IPS-NIHi11 (cell line): ENCODE measurements at places on chromosomes 12 and 14.

GRCh38 chr12:92558215-92558773 lies 144.5 kb upstream of the PLEKHG7 start:
- DNase-seq = no peak

DNA sequence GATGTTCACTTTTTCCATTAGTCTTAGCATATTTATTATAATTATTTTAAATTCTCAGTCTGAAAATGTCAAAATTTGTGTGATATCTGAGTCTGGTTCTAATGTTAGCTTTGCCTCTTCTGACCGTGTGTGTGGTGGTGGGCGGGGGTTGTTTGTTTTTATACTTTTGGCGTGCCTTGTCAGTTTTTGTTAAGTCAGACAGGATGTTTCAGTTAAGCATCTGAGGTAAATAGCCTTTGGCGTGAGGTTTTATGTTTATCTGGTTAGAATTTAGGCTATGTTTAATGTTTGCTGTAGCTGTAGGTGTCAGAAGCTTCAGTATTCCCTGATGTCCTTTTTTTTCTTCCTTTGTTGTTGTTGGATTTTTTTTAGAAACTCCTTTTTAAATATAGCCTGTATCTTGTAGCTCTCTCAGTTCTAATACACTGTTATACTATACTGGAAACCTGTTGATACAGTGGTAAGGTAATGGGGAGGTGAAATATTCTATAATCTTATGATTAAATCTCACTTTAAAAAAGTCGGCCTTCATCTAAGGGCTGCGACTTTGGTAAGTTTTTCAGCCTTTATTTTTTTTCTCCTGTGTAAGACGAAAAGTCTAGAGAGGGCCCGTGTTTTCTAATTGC lies 111.6 kb downstream of the SCAF11 start:
- no peak for DNase-seq

DNA sequence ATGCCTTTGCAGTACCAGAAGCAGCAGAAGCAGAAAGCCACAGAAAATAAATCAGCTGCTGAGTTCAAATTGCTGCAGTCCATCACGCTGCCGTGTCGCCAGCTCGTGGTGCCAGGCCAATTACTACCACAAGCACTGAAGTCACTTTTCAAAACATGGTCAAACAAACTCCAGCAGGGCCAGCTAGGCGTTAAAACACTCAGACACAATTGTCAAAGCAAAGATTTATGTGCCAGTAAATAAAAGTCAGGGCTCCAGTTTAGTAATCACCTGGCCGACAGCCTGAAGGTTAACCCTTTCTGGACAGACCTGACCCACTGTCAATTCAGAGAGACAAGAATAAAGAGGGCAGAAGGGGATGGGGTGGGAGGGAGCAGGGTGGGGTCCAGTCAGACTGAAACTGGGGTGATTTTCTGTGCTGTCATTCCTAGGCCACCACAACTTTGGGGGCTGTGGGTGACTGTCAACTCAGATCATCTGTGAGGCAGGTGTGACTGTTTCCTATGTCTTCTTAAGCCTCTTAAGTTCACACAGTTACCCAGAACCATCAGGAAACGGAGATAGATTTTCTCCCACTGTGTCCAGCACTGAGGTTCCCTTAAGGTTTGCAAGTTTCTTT lies 109.8 kb upstream of the FUT8 start:
- peak; percentile 28 for DNase-seq

DNA sequence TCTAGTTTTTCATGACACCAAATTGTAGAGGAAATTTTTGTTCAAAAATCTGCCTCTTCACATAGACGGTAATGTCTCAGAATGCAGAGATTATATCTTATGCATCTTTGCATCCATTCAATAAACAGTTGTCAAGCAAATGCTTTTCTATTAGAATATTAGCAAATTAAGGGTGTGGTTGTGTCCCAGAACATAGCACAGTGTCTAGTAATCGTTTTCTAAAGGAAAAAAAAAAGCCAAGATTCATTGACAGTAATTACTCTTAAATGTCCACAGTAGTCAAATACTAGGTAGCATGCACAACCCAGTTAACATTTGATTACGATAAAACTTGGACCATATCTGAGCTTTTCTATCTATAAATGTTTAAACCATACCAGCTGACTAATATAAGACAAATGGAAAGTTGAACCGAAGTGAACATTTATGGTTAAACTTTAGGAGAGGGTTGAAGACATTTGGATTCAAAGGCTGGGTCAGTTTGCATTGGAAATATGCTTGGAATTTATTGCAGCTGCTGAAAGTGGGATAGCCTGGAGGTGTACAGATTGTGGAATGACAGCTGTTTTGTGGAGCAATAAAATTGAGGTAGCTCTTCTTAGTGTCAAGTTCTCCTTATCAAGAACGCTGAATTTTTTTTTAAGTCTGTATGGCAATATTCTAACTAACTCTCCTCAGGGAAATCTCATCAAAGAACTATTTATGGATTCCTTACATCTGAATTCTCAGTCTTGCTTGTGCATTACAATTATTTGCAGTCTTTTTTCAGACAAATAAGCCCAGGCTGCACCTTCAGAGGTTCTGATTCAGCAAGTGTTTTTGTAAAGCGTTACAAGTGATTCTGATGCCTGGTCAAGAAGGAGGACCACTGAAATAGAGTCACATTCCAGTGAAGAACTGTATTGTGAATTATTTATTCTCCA lies 66.7 kb upstream of the ATP2B1 start:
- no peak for DNase-seq

DNA sequence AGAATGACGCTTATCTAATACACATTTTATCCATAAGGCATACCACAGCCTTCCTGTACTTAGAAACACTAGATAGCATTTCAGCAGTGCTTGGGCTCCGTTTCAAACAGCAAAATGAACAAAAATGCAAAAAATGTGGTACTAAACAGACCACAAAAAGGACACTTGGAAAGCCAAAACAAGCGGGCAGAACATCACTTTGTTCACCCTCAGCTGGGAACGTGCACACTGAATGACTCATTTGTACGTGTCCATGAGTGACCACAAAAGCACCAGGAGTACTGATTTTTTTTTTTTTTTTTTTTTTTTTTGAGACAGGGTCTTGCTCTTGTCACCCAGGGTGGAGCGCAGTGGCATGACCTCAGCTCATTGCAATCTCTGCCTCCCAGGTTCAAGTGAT lies 8.9 kb upstream of the FOXN3 start:
- no peak for DNase-seq

- DNase-seq = no peak
Observed at GRCh38 chr12:53625373-53625945, 723 bp downstream of the ATF7 start.

DNA sequence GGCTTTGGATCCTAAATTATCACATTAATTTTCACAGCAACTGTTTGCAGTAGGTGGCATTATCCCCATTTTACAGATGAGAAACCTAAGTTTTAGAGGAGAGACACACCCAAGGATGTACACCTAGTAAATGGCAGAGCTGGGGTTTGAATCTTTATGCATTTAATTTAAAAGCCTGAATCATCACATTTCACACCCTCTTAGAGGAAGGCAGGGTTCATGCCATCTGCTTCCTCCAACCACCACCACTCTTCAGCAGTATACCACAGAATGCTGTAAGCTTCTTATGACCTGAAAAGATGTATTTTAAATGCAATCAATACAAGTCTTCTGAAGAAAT lies 90.3 kb downstream of the CRADD start:
- no peak for DNase-seq

GRCh38 chr14:43249116-43249515 lies 1258.0 kb downstream of the FSCB start:
- DNase-seq = no peak

DNA sequence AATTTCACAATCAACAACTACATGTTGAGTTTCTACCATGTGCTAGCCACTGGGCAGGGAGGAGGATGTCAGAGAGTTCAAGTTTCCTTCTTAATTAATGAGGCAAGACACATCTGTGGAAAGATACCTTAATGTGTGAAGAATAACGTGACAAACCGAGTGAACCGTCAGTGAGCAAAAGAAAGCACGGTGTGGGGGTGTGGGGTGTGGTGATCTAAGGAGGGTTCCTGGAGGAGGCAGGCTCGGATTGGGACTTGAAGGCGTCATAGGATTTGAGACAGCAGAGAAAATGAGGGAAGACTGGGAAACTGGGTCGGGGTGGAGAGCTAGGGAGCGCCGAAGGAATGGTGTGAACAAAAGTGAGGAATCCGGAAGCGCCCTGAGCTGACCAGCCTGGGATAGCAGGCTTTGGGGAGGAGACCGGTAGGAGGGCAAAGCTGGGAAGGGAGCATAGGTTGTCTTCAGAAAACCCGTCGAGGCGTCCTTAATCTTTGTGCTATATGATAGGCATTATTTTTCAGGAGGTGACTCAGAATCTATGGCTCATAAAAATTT lies 22.3 kb downstream of the GALNT8 start:
- no peak for DNase-seq

GRCh38 chr12:110316861-110317260 lies 35.8 kb downstream of the ATP2A2 start:
- DNase-seq = no peak

GRCh38 chr12:7034464-7034863 lies 16.2 kb upstream of the LPCAT3 start:
- no peak for DNase-seq

- DNase-seq = no peak
Observed at GRCh38 chr14:34781242-34781641, 66.8 kb upstream of the CFL2 start.

- no peak for DNase-seq
Observed at GRCh38 chr14:82533351-82533750, 999.7 kb upstream of the SEL1L start.

- no peak for DNase-seq
Observed at GRCh38 chr14:99677231-99678140, 6.6 kb upstream of the CYP46A1 start.

DNA sequence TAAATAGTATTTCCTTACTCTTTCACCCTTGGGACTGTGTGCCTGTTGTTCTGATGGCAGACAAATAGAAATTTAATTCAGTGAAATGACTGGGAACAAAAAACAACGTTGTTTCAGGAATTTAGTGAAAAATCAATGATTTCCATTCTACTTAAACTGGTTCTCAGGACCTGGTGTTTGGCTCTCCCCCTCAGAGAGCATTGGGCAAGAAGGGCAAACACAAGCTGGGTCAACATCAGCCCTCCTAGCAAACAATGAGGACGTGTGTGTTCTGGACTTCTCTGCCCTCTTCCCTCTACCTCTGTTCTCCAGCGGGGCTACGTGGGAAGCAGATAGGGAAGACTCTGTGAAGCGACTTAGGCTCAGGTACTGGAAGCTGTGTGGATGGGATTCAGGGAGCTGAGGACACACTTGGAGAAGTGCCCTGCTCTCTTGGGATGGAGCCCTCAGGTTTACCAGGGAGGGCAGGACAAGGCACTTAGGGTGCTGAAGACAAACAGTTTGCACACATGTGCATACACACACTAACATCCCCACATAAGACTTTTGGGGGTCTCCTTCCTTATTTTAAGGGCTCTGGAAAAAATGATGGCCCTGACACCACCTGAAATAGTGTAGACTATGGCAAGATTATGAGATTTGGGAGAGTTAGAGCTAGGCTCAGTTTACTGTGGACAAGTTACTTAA lies 7.6 kb upstream of the SERPINA1 start:
- DNase-seq = no peak

GRCh38 chr12:102921240-102921639 lies 4.2 kb upstream of the PAH start:
- no peak for DNase-seq

- no peak for DNase-seq
Observed at GRCh38 chr12:123979566-123979965, 6.6 kb downstream of the ZNF664 start.

GRCh38 chr14:65847075-65847847 lies 434.7 kb downstream of the FUT8 start:
- no peak for DNase-seq

DNA sequence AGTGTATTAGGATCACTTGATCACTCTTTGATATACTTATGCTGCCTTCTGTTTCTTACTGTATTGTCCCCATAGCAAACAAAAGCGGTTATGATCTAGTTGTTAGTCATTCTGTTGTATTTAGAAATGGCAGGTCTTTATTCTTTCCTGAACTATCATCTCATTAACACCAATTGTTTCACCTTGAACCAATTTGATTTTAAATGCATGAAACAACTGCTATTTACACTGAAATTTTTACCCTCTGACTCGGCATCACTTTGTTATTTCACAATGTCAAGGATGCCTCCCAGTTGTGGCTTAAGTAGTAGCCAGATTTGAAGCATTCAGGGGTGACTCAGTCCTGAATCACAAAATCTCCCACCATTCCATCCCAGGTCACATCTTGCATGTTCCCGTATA lies 303.5 kb downstream of the EGLN3 start:
- no peak for DNase-seq

DNA sequence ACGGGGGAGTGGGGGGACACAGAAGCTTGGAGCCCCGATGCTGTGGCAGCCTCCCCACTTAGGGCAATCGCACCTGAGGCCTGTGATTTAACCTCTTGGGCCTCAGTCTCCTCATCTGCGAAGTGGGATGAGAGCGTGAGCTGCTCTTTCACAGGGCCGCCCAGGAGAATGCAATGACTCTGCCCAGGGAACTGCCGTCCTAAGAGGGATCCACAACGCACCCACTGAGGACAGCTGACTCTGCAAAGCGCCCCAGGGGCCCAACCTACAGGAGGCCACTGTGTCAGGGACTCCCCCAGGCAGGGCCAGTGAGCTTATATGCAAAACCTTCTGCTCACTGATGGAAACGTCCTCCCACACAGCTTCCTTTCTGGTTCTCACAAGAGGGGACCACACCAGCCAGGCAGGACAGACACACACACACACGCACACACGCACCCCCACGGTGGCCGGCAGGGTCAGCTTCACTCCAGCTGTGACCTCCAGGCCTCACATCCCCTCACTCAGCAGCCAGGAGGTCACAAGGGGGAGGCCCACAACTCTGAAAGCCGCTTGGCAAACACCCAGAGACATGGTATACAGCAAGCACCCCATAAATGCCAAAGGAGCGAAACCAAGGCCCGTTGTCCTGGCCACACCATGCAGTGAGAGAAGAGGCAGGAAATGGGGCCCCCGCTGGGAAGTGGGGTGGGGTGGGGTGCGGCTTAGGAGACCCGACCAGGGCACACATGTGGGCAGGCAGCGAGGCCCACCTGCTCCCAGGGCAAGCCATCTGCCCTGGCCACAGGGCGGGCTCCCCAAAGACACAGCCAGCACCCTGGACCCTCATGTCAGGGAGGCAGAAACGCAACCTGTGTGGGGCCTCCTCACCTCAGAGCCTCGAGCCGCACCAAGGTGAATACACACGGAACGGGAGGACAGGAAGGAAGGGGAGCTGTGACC lies 73.3 kb downstream of the NCOR2 start:
- no peak for DNase-seq

DNA sequence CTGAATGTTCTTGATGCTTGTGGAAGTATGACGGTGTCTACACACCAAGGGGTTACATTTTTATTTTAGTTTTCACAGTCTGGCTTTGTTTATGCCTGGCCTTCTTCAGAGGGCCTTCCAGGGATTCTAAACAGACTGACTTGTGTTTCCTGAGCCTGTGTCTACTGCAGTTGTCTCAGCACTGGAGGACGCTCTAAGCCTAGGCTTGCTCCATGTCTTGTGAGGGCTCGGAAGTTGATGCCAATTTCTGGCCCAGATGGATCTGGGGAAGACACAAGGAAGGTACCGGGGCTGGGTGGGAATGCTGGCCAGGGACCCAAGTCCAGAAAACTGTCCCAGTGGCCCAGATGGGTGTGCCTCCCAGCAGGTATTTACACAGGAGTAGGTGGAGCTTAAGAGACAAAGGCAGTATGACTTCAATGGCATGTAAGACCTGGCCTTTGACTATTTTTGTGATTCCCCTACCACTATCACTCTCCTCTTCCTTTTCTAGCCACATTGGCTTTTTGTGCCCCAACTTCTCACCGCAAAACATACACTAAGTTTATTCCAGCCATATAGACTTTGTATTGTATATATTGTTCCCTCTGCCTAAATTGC lies 56.9 kb downstream of the GPR137C start:
- DNase-seq = peak; percentile 15

GRCh38 chr12:89225808-89226411 lies 126.4 kb downstream of the DUSP6 start:
- DNase-seq = peak; percentile 52

GRCh38 chr14:73500360-73500759 lies 9.6 kb downstream of the RIOX1 start:
- DNase-seq = no peak
